Stimulated activated CD4-positive, alpha-beta T cell treated with anti-CD3 and anti-CD28 coated beads, Interleukin-4, amount 100 ng/mL, for 1 hour (primary cell): ENCODE measurements at places on chromosomes 12 and 14.

- DNase-seq, result no peak
These were observed 1210.6 kb downstream of the TMEM121 start for GRCh38 chr14:106737021-106737420.

- no peak for DNase-seq
These were observed 179.3 kb upstream of the FLRT2 start for GRCh38 chr14:85350667-85351066.

DNA sequence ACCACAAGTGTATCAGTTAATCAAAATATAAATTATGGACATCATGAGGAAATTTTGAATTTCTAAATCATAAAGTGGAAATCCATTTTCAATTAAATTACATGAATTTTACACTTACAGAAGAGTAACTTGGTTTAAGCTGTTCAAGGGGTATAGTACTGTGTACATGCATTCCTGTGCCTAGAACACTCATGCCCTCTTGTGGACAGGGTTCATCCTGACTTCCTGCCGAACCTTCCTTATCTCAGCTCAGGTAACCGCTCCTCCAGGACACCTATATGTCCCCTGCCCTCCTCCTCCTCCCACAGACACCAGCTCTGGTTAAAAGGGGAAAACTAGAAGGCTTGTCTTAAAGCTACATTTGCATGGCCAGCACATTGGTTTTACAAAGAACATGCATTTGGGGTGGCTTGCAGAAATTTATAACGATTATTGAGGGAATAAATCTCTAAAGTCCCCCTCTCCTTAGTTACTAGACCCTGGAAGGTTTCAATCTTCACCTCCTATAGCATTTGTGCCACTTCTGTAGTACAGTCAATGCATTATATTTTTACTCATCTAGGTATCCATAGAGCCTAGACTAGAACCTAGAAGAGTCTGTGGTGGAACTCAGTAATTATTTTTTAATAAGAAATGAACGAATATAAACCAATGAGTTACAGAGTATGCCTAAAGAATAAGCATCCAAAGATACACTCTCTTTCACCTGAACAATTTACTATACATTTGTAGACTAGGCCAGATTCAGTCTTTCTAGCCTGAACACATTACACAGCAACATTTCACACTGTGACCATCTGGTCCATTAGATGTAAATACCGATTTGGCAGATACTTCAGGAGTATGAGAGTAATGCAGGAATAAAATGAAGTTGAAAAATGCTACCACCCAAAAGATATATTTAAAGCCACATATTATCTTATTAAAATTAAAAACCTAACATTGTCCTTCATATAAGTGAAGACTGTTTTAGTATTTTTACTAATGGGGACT is 345.6 kb downstream of the PAWR start:
- no peak for DNase-seq

- DNase-seq, result no peak
These were observed 954 bp upstream of the CALCOCO1 start for GRCh38 chr12:53728206-53728605.

DNA sequence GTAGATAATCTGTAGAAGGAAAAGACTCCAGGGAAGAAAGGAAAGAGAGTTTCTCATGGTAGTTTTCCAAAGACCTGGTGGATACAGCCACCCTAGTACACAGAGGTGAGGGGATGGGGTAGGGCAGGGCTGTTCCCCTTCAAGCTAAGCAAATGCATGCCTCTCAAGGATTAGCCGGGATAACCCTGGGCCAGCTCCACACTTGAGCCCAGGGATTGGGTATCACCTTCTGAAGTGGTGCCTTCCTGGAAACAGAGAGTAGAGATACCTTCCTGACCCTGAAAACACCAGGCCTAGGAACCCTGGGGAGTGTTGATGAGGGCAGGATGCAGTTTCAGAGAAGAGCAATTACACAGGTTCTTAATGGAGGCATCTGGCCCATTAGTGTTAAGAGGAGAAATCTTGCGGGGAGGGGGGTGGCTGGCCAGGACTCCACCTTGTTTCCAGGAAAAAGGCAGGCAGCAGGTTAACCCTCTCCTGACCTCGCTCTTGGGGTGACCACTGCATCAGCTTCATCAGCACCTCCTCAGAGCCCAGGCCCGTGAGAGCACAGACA is 106.9 kb upstream of the TMEM233 start:
- DNase-seq, result no peak
